ENCODE measurements at places on chromosomes 12 and 14.

DNA sequence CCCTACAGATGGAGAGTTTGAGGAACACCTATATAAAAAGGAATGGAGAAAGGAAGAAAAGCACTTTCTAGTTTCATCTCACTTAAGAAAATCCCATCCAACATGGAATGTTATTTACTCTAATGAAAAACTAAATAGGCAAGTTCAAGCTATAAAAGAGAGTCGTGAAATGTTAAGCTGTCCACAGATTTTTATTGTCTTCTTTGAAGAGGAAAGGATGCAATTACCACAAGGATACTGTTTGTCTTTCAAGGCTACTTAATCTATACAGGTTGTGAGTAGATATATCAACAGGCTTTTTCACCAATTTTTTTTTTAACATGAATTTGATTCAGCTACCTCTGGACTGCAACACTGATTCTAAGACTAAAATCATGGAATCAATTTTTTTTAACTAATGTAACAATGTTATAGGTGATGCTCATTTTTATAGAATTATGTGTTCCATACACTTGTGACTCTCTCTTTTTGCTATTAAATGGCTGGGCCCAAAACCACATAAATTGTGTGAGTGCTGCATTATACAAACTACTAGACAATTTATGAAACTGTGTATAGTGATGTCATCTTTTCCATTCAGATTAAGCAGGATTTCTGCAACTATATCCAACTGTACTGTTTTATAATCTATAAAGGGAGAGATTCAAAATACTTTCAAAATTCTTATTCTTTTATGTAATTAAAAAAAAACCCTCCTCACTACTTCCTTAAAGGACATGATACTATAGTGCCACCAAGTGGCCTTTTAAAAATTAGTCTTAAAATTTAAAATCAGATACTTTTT is 26.8 kb upstream of the BMAL2 start:
- DNase-seq = no peak

DNA sequence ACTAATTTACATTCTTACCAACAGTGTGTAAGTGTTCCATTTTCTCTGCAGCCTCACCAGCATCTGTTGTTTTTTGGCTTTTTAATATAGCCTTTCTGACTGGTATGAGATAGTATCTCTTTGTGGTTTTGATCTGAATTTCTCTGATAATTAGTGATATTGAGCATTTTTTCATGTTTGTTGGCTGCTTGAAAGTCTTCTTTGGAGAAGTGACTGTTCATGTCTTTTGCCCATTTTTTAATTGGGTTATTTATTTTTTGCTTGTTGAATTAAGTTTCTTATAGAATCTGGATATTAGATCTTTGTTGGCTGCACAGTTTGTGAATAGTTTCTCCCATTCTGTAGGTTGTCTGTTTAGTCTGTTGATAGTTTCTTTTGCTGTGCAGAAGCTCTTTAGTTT is 48.0 kb upstream of the OR6J1 start:
- no peak for DNase-seq

GRCh38 chr12:46794593-46795190 is 31.1 kb downstream of the SLC38A4 start:
- no peak for DNase-seq

DNA sequence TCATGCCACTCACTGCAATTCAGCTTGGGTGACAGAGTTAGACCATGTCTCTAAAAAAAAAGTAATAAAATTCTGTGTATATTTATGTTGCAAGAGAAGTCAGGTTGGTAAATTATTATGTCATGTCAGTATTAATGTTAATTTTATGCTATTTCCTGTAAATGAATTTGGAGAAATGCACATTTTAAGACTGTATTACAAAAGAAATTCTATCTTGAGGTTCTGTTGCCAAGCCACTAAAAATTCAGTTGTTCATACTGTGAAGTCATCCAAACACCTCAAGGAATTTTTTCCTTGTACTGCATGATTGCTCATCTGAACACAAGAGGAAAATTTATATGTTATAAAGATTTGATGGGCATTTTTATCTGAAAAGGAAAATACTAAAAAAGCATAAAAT is 23.3 kb upstream of the HMGA2 start:
- no peak for DNase-seq

DNA sequence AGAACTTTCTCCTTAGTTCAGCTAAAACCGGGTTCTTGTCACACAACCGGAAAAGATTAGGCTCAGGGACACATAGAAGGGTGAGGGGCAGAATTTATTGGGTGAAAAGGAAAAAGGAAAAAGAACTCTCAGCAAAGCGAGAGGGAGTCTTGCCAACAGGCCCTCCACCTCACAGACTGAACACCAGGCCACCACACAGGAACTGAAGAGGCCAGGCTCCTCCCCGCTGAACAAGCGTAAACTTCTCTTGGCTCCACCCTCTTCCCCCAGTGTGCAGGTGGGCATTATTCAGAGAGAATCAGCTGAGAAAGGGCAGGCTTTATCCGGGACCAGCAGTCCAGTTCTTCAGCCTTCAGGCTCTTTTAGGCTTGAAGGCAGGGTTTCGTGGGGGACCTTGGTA is 125.6 kb upstream of the FGD4 start:
- peak; percentile 24 for DNase-seq

DNA sequence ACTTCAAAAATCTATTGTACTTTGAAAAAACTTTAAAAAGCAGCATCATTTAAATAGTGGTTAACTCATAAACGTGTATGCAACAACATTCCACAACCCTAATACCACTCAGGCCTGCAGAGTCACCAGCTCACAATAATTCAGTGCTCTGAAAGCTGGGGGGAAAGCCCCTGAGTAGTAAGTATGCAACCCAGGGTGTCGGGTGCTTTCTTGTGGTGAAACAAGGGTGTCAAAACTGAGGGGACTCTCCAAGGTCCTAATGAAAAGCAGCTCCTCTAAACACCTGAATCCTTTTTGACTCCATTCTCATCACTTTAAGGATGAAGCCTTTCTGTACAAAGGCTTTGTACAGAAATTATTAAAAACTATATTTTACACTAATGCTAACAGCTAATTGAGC is 33.7 kb downstream of the FGFR1OP2 start:
- DNase-seq = peak; percentile 33

GRCh38 chr12:57725851-57726150 is 12.7 kb downstream of the AGAP2 start:
- no peak for DNase-seq

GRCh38 chr14:67666750-67667449 is 7.5 kb downstream of the VTI1B start:
- no peak for DNase-seq

DNA sequence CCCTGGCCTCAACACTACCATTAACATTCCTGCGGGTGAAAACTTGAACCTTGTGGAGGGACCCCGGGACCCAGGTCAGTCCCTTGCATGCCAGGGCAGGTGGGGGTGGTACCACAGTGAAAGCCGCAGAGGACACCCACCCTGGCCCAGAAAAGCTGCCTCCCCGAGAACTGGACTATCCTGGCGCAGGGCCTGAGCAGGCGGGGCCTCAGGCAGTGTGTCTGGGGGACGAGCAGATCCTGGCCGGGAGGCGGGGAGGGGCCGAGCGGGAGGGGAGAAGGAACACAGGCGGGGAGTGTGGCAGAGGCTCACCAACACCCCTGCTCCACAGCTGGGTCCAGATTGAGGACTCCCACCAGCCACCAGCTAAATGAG is 10.0 kb downstream of the AHNAK2 start:
- DNase-seq = no peak

GRCh38 chr14:105498430-105499255 is 7.6 kb downstream of the TEDC1 start:
- no peak for DNase-seq

DNA sequence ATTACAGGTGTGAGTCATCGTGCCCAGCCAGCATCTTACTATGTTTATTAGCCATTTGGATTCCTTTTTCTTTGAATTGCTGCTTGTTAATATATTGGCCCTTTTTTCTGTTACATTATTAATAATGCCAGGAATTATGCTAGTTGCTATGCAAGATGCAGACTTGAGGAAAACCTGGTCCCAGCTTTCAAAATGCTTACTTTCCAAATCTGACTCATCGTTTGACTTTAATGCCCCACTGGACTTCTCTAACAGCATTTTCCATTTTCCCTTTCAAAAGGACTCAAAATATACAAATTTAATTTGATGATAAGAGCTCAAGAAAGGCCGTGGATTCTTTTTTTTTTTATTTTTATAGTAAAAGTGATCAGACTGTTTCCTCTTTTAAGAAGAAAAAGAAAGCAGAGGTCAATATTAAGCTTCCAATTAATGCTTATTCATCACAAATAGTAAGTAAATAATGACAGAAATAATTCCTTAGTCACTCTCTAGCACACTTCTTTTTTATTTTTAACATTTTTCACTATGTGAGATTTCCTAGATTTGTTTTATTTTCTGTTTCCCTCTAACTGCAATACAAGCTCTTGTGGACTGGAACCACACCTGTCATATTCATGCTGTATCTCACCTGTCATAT is 146.1 kb upstream of the FGD4 start:
- DNase-seq = no peak

DNA sequence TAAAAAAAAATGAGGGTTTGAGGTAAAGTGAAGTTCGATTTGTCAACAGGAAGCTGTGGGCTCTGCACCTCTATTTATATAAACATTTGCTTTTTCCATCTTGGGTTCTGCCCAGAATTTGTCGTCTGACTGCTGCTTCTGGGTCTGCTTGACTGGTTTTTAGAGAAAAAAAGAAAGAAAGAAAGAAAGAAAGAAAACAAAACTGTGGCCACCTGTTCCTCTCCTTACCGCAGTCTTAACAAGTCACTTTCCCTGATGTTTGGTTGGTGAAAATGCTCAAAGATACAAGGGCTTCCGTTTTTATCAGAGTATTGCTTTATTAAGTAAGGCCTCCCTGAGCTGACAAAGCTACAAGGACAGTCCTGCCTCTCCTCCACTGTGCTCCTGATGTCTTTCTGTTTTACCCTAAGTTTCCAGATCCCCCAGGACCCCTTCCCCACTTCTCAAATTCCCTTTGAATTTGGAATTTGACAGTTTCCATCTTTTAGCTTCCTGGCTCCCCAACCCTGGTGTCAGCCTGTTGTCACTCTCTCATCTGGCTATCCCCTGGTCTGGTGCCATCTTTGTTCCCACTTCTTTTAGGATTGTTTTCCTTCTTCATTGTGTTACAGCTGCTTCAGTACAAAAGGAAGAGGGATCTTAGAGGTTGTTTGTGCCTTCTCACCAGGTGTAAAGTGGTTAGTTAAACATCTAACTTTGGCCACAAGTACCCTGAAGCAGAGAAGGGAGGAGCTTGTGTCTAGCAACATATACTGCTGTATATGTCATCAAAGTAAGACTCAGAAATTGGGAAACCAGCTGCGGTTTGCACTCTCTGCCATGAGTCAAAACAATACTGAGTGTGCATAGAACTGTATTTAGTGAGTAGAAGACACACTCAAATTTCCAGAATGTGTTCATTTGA is 18.0 kb downstream of the MFAP5 start:
- no peak for DNase-seq

GRCh38 chr14:25014440-25014839 is 35.5 kb downstream of the STXBP6 start:
- DNase-seq = no peak

DNA sequence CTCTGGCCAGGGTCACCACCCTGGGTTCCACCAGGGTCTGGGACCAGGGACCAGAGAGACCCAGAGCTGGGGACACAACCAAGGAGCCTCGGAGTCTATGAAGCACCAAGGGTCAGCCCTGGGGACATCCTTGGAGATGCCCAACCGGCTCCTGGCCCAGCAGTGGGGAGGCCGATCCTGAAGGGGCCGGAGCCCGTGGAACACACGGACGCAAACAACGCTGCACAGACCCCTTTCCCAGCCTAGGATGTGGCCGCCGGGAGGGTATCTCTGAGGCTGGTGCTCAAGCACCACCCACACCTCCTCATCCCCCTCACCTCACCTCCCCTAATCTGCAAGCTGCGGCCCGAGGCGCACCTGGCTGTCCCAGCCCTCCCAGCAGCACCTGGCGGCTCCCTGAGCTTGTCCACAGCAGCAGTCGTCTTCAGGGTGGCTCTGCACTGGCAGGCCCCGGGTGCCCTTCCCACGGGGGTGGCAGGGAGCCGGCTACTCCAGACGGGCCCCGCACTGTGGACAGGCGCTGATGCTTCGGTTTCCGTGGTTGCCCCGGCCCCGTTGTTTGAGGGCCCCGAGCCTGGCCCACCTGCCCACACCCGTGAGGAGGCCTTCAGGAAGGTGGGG is 146.8 kb upstream of the C14orf180 start:
- no peak for DNase-seq

- no peak for DNase-seq
Measured at GRCh38 chr12:104504146-104504545, 47.4 kb downstream of the CHST11 start.

DNA sequence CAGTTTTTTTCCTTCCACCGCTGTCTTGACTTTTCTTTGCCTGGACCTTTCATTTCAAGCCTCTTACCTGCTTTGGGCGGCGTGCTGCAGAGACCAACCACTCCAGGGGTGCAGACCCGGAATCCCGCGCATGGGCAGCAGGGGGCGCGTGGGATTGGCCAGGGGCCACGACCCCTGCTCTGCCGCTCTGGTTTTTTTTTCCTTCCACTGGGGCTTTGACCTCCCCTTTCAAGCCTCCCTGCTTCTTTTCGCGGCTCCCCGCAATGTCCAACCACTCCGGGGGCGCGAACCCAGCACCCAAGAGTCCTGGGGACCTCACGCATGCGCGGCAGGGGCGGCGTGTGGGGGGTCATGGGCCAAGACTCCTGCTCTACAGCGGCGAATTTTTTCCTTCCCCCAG is 325.1 kb downstream of the ALG10 start:
- DNase-seq = no peak

- no peak for DNase-seq
Measured at GRCh38 chr14:76083796-76084765, 67.6 kb upstream of the GPATCH2L start.

GRCh38 chr14:78700236-78700635 is 530.1 kb downstream of the NRXN3 start:
- no peak for DNase-seq

GRCh38 chr12:132494294-132495164 is 4.6 kb downstream of the FBRSL1 start:
- no peak for DNase-seq

DNA sequence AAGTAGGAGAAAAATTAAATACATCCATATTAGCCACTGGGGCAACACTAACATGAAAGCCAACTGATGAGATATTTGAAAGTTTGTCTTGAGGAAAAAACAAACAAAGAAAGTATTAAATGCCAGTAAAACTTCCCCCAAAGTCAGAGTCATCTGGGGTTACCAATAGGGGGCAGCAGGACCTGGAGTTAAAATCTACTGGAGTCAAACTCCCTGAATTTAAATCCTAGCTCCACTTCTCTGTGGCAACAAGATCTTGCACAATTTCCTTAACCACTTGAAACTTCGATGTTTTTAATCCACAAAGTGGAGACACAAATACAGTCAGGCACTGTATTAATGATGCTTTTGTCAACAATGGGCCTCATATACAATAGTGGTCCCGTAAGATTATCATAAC is 14.4 kb downstream of the PLEKHG7 start:
- no peak for DNase-seq

- no peak for DNase-seq
Measured at GRCh38 chr12:71220260-71220659, 62.5 kb upstream of the TSPAN8 start.

- DNase-seq = no peak
Measured at GRCh38 chr12:52241205-52241842, 8.3 kb downstream of the KRT7 start.
